ENCODE measurements at places on chromosomes 7 and 10.

DNA sequence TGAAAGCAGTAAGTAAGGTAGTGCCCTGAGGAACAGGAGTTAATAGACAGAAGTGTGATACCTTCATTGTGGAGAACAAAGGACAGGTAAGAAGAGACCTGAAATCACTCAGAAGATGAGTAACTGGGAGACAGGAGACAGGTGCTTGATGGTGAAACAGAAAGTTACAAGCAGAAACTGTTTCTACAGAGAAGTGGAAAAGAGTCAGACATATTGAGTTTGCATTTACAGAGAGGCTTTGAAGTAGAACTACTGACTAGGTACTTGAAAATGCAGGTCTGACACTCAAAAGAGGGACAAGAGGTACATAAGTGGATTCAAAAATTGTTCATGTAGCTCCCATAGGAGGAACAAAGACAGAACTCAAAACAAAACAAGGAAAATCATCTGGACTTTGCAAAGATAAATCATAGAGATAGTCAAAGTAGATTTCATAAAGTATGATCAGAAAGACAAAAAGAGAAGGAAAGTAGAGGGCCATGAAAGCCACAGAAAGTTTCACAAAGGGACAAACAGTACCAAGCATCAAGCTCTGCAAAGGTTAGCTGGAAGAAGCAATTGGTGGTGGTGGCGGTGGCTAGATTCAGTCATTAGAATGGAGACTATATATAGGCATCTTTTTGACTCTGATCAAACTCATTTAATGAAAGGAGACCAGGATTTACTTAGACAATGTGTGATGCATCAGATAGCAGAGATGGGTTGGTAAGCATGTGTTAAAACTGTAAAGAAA lies 198.4 kb downstream of the PCLO start:
- H3K27ac ChIP-seq, result no peak overlapping the region
- no peaks in the 10 kb centered on the region for H3K27me3 ChIP-seq

DNA sequence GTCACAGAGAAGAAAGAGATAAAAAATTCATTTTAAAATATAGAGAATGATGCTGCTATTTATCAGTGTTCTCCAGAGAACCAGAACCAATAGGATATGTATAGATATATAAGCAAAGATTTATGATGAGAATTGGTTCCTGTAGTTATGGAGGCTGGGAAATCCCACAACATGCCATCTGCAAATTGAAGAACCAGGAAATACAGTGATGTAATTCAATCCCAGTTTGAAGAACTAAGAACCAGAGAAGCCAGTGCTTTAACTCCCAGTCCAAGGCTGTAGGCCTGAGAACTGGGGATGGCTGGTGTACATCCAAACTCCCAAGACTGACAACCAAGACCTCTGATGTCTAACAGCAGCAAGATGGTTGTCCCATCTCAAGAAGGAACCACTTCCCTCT lies 192.9 kb upstream of the PLXDC2 start:
- H3K27ac ChIP-seq, result no peak overlapping the region
- no peaks in the 10 kb centered on the region for H3K4me1 ChIP-seq
- no peak for DNase-seq
- H3K27me3 ChIP-seq, result no peaks in the 10 kb centered on the region
- H3K36me3 ChIP-seq, result no peaks in the 10 kb centered on the region
- no peak overlapping the region for H3K4me3 ChIP-seq

DNA sequence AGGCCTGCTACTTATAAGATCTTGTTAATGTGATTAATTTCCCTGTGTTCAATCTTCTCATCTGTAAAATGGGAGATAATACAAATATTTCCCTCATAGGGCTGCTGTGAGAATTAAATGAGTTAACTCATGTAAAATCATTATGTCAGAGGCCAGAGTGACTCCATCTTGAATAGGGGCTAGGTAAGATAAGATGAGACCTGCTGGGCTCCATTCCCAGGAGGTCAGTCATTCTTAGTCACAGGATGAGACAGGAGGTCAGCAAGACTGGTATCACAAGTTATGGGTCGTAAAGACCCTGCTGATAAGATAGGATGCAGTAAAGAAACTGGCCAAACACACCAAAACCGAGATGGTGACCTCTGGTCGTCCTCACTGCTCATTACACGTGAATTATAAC lies 200.7 kb downstream of the CYP26A1 start:
- no peaks in the 10 kb centered on the region for H3K4me1 ChIP-seq
- H3K36me3 ChIP-seq, result no peaks in the 10 kb centered on the region
- H3K27me3 ChIP-seq, result no peaks in the 10 kb centered on the region
- H3K4me3 ChIP-seq, result no peak overlapping the region
- DNase-seq, result no peak

DNA sequence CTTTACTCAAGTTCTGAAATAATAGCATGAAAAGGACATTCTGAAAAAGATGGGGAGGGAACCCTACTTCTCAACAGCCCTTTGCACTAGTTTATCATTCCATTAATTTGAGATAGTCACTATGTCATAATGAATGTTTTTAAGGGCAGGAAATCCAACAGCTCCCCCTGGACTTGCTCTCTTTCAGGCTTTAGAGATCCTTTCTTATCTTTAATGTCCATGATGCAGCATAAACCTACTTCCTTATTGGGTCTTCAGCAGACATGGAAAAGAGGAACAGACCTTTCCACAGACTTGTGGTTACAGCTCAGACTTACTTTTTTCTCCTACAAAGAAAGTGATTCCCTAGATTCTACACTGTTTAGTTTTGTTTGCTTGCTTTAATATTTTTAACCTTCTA lies 87.3 kb downstream of the IDE start:
- no peak overlapping the region for H3K4me3 ChIP-seq
- no peaks in the 10 kb centered on the region for H3K27me3 ChIP-seq
- no peak overlapping the region for H3K27ac ChIP-seq

- H3K27me3 ChIP-seq, result no peaks in the 10 kb centered on the region
- H3K4me3 ChIP-seq, result no peak overlapping the region
These were observed 581.4 kb downstream of the TNS3 start for GRCh38 chr7:47000561-47000960.

- H3K36me3 ChIP-seq, result no peaks in the 10 kb centered on the region
- no peaks in the 10 kb centered on the region for H3K4me1 ChIP-seq
- H3K27ac ChIP-seq, result peak overlapping the region; percentile 97
- no peaks in the 10 kb centered on the region for H3K27me3 ChIP-seq
- H3K4me3 ChIP-seq, result peak overlapping the region; percentile 84
These were observed 670 bp downstream of the TPK1 start for GRCh38 chr7:144835155-144835611.

GRCh38 chr10:50398381-50398780 lies 147.1 kb upstream of the ASAH2 start:
- H3K4me3 ChIP-seq, result no peak overlapping the region
- no peak overlapping the region for H3K27ac ChIP-seq
- no peaks in the 10 kb centered on the region for H3K36me3 ChIP-seq
- H3K4me1 ChIP-seq, result peaks cover 37% of the 10 kb centered on the region
- DNase-seq, result no peak
- no peaks in the 10 kb centered on the region for H3K27me3 ChIP-seq

DNA sequence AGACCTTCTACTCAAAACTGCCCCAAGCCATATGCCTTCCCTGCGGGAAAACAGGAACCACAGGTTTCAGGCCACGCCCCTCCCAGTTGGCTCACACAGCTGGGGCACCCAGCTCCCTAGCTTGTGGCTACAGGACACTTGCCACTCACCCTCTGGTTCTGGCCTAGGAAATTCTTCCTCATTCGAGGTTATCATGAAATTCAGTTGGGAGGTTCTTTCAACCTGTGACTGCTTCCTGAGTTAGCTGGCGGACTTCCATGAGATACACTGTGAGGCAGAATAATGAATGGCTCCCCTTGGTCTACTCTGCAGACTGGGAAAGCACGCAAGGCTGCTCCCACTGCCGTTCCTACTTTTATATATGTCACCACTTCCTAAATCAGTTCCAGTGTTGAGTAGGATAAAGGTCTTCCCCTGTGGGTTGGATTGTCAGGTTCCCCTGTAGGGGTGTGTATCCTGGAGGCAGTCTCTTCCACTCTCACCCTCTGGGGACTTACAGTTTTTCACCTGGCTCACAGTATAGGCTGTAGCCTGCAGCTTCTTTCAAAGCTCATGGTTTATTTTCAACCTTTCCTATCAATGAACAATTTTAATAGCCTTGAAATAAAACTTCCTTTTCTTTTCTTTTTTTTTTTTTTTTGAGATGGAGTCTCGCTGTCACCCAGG lies 37.0 kb downstream of the GPR22 start:
- no peaks in the 10 kb centered on the region for H3K27me3 ChIP-seq
- H3K4me3 ChIP-seq, result no peak overlapping the region
- peaks cover 34% of the 10 kb centered on the region for H3K4me1 ChIP-seq
- H3K27ac ChIP-seq, result peak overlapping the region; percentile 82

- no peak overlapping the region for H3K4me3 ChIP-seq
- no peaks in the 10 kb centered on the region for H3K36me3 ChIP-seq
- H3K4me1 ChIP-seq, result no peaks in the 10 kb centered on the region
- H3K27ac ChIP-seq, result no peak overlapping the region
- DNase-seq, result no peak
These were observed 94.5 kb downstream of the RELN start for GRCh38 chr7:103894656-103895596.

GRCh38 chr7:23864973-23865372 lies 155.0 kb downstream of the STK31 start:
- DNase-seq, result no peak
- H3K36me3 ChIP-seq, result no peaks in the 10 kb centered on the region
- H3K27me3 ChIP-seq, result no peaks in the 10 kb centered on the region
- no peak overlapping the region for H3K4me3 ChIP-seq
- H3K4me1 ChIP-seq, result no peaks in the 10 kb centered on the region
- no peak overlapping the region for H3K27ac ChIP-seq

GRCh38 chr10:63542835-63543575 lies 21.8 kb downstream of the REEP3 start:
- no peak overlapping the region for H3K4me3 ChIP-seq
- DNase-seq, result no peak
- H3K36me3 ChIP-seq, result no peaks in the 10 kb centered on the region
- no peaks in the 10 kb centered on the region for H3K27me3 ChIP-seq
- no peaks in the 10 kb centered on the region for H3K4me1 ChIP-seq

DNA sequence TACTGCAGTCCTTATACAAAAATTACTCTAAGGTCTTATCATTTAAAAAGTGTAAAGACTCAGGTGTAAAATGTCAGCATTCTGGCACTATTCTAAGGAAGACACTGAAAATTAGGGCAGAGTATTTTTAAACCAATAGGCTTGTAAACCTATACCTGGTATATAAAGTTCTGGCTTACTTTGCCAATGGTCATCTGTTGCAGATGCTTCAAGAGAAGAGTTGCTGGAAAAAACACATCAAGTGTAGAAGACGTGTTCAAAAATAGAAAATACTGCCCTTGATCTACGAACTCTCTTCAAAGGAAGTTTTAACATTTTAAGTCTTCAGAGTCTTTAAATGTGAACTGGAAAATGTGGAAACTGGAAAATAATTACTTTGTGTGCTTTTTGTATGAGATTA lies 23.9 kb downstream of the NT5C3A start:
- DNase-seq, result no peak
- H3K36me3 ChIP-seq, result no peaks in the 10 kb centered on the region
- H3K27me3 ChIP-seq, result no peaks in the 10 kb centered on the region
- H3K4me3 ChIP-seq, result peak overlapping the region; percentile 41

DNA sequence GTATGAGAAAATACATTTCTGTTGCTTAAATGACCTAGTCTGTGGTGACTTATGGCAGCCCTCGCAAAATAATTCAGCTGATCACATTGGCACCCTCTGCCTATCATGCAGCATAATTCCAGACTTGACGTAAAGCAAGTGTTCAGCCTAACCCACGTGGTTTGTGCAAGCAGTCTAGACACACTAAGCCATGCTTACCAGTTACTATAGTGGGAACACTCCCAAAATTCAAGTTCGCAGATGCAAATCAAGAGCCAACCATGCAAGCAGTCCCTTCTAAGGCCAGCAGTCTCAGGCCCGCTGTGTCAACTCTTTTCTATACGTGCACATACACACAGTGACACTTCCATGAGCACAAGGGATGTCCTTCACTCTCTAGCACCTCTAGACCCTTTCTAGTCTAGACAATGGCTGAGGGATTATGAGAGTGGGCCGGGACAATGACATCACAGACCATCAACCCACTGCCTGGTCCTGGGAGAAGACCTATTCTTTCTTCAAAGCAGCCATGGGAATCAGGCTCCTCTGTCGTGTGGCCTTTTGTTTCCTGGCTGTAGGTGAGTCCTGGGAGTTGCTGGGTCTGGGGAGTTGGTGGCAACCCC lies 29.0 kb upstream of the PRSS1 start:
- no peaks in the 10 kb centered on the region for H3K4me1 ChIP-seq
- DNase-seq, result no peak
- H3K36me3 ChIP-seq, result no peaks in the 10 kb centered on the region
- H3K4me3 ChIP-seq, result no peak overlapping the region

DNA sequence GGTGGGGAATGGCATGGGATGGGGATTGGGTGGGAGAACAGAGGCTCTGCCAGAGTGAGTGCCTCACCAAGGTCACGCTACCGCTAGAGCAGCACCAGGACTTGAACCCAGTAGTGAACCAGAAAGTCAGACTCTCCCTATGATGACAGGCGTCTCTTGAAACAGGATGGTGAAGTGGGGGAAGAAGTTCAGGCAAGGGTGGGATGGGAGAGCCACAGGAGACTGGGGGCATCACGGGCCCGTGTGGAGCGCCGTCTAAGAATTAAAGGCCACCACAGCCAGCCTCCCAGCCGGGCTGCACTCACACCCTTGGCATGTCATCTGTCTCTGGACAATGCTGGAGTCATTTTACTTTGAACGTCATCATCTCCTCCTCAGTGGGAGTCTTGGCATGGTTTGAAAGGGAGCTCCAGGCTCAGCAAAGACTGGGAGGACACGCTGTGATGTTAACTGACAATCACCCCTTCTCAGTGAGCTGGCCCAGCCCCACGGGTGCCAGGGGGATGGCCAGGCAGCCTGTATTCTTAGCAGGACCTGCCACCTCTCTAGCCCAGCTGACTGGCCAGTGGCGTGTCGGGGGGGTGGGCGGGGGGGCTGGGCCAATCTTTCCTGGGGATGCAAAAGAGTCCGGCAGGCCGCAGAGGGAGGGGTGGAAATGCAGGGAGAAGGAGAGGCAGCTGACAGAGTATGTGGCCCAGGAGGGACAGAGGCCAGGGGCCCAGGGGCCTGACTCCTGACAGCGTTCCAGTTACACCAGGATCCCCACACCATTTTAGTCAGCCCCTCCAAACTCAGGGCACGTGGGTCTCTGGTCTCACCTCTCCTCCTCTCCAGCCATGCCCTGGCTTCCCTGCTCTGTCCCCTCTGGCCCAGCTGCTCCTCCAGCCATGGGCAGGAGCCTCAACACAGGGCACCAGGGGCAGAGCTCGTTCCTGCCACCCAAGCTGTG lies 96.2 kb downstream of the VOPP1 start:
- H3K4me1 ChIP-seq, result no peaks in the 10 kb centered on the region
- no peak overlapping the region for H3K4me3 ChIP-seq
- no peak overlapping the region for H3K27ac ChIP-seq
- H3K36me3 ChIP-seq, result peaks cover 23% of the 10 kb centered on the region
- no peak for DNase-seq

GRCh38 chr7:73707045-73707631 lies 12.3 kb downstream of the STX1A start:
- H3K4me3 ChIP-seq, result no peak overlapping the region
- H3K4me1 ChIP-seq, result peaks cover 30% of the 10 kb centered on the region
- H3K27me3 ChIP-seq, result no peaks in the 10 kb centered on the region
- no peak for DNase-seq
- H3K27ac ChIP-seq, result peak overlapping the region; percentile 21

- no peak overlapping the region for H3K27ac ChIP-seq
- no peak for DNase-seq
- no peaks in the 10 kb centered on the region for H3K4me1 ChIP-seq
These were observed 250.1 kb downstream of the EXOC4 start for GRCh38 chr7:133502972-133503371.

GRCh38 chr7:33710608-33711007 lies 194.7 kb upstream of the BMPER start:
- no peaks in the 10 kb centered on the region for H3K4me1 ChIP-seq
- no peak for DNase-seq
- no peaks in the 10 kb centered on the region for H3K27me3 ChIP-seq
- H3K36me3 ChIP-seq, result no peaks in the 10 kb centered on the region
- no peak overlapping the region for H3K27ac ChIP-seq
- no peak overlapping the region for H3K4me3 ChIP-seq
